ENCODE measurements at places on chromosomes 6 and 20.

DNA sequence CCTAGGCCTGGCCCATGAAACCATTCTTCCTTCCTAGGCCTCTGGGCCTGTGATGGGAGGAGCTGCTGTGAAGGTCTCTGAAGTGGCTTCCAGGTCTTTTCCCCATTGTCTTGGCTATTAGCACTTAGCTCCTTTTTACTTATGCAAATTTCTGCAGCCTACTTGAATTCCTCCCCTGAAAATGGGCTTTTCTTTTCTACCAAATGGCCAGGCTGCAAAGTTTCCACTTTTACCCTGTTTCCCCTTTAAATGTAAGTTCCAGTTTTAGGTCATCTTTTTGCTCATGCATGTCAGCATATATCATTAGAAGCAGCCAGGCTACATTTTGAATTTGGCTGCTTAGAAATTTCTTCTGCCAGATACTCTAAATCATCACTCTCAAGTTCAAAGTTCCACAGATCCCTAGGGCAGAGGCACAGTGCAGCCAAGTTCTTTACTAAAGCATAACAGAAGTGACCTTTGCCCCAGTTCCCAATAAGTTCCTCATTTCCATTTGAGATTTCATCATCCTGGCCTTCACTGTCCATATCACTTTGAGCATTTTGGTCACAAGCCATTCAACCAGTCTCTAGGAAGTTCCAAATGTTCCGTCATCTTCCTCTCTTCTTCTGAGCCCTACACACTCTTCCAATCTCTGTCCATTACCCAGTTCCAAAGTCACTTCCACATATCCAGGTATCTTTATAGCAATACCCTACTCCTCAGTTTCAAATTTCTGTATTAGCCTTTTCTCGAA is 71.9 kb downstream of the TBC1D7 start:
- DNase-seq = no peak

DNA sequence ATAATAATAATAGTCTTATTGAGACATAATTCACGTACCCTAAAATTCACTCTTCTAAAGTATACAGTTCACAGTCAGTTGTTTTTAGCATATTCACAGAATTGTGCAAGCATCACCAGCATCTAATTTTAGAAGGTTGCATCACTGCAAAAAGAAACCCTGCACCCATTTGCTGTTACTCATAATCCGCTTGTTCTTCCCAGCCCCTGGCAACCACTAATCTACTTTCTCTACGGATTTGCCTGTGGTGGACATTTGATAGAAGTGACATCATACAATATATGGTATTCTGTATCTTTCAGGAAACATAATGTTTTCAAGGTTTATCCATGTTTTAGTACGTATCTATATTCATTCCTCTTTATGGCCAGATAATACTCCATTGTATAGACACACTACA is 41.5 kb upstream of the FAM184A start:
- DNase-seq = no peak

- DNase-seq = no peak
Measured at GRCh38 chr6:20850686-20851416, 316.6 kb downstream of the CDKAL1 start.

DNA sequence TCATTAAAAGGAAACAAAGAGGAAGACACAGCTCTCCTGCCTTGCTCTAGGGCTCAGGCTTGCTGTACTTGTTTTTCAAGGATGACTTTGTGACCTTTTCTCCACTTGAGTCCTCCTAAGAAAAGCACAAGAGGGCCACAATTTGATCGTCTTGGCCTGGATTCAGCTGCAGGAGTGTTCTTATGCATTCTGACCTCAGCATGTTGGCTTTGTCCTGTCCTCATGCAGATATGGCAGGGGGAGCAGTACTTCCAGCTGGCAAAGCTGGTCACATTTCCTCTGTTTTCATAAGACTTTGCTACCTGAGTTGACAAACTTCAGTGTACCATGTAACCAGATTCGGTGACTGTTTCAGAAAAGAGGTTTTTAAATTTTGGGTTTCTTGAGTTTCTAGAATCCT is 30.8 kb downstream of the KDM1B start:
- no peak for DNase-seq

- no peak for DNase-seq
Measured at GRCh38 chr6:142162780-142163179, 15.7 kb downstream of the VTA1 start.

DNA sequence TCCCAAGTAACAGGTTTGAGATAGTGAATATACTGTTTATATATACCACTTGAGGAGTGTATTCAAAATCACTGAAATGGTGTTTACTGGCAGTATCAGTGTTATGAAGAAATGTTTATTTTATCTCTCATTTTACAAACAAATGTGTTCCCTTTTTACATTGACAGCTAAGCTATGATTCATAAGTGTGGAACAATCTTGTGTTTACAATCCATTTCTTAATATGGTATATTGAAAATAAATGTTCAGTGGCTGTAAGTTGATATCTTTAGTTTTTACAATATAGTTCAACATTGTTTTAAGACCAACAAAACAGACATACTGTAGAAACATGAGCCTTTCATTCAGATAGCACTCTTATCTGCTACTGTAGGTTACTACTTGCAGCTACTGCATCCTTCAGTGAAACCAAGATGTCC is 14.3 kb downstream of the PHF3 start:
- no peak for DNase-seq

- DNase-seq = no peak
Measured at GRCh38 chr6:32129297-32130088, 595 bp downstream of the FKBPL start.

- no peak for DNase-seq
Measured at GRCh38 chr6:110537208-110538123, 61.1 kb upstream of the SLC22A16 start.

DNA sequence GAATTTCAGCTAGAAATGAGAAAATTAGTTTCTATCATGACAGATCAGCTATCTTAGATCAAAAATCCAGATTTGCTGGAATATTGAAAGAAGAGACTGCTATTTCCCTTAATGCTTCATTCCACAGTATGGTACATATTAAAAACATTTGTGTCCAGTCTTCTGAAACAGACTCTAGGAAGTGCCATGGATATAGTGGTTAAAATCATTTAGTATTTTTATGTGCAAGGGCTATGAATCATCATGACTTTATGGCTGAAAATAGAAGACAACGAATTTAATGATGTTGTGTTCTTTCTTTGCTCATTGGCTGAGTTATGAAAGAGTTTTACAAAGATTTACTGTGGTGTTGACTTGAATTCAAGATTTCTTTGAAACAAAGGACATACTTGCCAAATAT is 146.6 kb downstream of the ANKRD60 start:
- no peak for DNase-seq

- DNase-seq = no peak
Measured at GRCh38 chr6:137625808-137626207, 131.6 kb upstream of the OLIG3 start.

DNA sequence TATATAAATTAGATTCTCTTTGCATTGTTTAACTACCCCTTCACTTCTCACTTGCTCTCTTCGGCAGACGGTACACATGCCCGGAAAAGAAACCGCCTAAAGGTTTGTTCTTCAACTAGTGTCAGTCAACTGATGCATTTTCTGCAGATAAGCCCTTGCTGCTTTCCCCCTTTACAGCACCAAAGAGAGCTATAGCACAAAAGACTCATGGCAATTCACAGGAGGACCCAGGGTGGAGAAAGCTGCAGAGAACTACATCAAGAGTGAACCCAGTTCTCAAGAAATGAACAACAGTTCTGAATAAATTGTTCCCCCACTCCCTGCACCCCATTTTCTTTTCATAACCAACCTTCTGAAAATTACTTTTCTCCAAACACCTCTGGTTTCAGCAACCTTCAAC is 8.9 kb downstream of the CD164 start:
- DNase-seq = no peak

GRCh38 chr6:156123731-156124130 is 653.4 kb upstream of the ARID1B start:
- no peak for DNase-seq

DNA sequence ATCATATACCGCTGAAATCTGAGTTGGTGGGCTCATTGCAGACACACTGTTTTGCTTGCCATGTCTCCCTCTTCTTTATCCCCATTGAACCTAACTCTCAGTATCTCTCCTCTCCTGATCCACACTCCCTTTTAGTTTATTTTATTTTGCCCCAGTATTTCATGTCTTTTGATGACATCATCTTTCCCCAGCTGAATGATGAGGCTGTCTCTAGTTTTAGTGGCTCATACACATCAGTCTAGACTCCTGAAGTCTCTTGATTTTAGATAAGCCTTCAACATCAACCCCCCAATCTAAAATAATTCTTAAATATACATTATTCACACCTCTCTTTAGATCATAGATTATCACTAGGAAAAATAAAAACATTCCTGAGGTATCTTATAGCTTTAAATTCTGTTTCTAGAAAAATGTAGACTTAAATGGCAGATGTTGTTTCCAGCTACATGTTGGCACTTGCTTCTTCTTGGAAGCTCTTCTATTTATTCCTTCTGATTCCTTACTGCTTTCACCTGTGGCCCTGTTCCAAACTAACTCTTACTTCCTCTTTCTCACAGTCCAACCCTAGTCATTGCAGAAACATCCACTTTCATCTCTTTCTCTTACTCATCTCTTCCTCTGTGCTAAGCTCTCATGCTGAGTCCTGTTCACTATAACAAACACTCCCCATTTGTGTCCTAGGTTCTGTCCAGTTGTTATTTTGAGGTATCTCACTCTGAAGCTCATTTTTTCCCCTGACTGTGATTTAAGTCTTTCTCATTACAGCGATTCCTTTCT is 191.9 kb upstream of the SLC35B3 start:
- DNase-seq = no peak
